Right lobe of liver (tissue), 6 donors: ENCODE measurements at places on chromosomes 4 and X.

GRCh38 chr4:148618856-148619255 lies 176.6 kb upstream of the NR3C2 start:
- DNase-seq = no peak

GRCh38 chrX:71396576-71396975 lies 30.4 kb downstream of the TAF1 start:
- DNase-seq = no peak

DNA sequence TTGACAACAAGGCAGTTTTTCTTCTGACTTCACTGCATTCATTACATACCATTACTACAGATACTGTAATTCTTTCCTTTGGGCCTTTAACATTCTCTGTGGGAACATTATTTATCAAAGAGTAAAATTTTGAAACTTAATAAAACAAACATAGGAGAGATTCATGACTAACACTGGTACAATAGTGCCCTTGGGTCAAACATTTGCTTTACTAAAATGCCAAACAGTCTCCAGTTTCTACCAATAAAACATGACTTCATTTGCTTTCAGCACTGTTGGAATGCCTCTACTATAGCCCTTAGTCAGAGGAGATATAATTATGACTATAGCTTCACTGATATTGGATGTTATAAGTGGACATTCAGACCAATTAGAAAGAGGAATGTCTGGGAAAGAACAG lies 481.5 kb downstream of the PACRGL start:
- DNase-seq = no peak

- DNase-seq = no peak
Observed at GRCh38 chr4:119841361-119841760, 212.8 kb upstream of the PDE5A start.

DNA sequence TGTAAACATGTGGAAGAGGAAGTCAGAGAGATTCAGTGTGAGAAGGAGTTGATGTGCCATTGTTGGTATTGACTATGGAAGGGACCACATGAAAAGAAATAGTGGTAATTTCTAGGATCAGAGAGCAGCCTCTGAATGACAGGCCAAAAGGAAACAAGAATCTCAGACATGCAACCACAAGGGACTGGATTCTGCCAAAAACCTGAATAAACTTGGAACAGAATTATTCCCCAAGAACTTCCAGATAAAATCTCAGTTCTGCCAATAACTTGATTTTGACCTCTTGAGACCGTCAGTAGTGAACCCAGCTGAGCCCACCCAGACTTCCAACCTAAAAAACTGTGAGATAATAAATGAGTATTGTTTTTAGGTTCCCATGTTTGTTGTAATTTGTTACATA lies 653.6 kb upstream of the NR3C2 start:
- no peak for DNase-seq

GRCh38 chrX:134982748-134983147 lies 8.0 kb upstream of the SMIM10 start:
- no peak for DNase-seq

DNA sequence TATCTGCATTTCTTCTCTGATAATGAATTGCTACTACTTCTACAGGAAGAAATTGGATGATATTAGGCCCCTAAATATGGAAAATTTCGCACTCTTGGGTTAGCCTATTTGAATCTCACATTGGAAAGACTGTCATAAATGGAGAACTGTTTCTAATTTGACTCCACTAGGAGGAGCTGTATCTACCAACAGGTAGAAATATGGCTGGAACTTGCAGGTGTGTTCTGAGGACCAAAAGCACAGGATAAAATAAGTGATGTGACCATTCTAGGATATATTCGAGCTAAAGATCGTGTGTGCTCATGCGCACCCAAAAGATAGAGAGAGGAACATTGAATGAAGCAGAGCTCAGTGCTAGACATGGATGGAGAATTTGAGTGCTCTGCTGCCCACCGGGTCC lies 4.8 kb upstream of the NKAP start:
- DNase-seq = no peak

DNA sequence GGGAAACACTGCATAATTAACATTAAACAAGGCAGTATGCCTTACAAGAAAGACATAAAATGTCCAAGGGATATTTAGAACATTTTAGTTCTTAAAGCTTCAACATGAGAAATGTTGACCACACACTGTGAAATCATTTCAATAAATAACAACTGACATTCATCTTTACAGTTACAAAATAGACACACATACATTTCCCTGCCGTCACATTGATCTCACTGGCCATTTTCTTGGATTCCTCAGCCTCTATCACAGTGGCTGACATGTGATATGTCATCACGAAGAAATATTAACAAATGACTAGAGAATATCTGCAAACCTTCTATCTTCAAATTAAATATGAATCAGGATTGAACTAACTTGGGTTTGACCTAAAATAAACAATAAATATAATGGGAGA lies 1.9 kb downstream of the CXCL2 start:
- no peak for DNase-seq

DNA sequence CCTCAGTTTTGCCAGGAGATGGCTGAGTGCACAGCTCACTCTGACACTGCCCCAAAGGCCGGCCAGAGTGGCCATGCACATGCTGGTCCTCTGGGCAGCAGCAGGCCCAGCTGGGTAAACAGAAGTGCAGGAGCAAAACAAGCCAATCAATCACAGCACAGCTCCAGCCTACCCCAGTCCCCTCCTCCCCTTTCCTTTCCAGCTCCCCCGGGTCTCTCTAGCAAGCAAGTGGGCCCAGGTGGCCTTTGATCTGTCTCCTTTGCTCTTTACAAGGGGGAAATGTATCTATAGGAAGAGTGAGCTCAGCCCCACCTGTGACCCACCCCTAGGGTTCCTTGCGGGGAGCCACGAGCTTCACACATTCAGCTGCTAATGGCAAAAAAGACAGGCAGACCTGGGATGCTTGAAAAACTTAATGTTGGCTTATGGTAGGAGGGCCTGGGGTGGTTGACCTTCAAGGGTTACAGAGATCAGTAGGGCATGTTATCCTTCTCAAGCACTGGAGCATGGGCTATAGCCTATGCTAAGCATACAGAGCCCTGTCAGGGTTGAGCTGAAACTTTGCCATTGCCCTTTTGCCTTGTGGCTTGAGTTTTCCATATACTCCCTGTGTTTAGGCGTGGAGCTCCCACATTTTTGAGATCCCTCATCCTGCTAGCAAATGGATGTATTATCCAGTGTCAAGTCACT lies 57.8 kb upstream of the PLAC1 start:
- no peak for DNase-seq

DNA sequence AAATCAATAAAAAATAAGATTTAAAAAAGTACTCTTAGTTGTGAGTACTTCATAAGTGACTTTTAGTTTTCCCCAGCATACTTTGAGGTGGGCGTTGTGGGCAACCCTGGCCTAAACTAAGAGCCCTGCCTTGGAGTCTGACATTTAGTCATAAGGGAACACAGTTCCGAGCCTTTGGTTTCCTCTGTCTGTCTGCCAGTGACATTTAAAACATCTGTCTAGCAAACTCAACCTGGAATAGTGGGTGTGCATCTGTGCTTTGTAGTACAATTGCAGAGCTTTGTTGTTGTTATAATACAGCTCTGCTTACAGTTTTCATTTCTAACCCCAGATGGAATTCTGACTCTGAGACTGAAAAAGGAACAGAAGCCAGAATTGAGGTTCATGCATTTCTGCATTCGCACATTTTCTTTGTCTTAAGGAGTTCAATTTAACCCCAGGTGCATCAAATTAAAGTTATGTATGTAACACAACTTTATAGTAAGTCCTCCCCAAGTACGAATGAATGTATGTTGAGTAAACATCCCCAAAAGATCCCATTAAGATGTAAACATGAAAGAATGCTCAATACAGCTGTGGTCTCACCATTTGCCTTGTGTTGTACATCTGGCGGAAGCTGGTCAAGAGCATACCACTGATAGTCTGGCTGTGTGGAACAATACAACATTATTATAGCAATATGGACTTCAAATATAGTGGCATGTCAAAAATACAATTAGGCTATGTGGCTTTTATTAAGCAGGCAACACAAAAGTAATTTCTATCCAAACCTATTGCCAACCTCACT lies 25.9 kb downstream of the TNIP3 start:
- no peak for DNase-seq

DNA sequence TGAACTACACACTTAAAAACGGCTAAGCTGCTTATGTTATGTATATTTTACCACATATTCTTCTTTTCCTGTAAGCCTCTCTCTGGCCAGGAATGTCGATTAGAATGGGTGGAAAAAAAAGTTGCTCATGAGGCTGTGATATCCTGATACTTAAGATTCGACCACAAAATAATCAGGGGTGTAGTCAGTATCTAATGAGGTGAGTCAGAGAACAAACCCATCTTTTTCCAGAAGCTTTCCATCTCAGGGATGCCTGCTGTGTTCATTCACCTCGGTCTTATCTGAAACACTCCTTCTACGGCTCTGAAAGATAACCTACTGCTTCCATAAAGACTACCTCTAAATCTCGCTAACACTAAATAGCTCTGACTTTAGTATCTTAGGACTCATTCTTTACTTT lies 142.7 kb upstream of the MAP3K15 start:
- DNase-seq = no peak

DNA sequence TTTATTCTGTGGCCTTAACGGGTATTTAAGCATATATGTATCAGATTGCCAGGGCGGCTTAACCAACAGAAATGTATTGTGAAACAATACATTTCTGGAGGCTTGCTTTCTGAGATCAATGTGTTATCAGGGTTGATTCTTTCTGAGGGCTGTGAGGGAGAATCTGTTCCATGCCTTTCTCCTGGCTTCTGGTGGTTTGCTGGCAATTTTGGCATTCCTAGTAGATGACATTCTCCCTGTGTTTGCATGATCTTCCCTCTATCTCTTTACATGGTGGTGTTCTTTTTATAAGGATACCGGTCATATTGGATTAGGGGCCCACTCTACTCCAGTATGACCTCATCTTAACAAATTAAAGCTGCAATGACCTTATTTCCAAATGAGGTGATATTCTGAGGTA lies 16.9 kb upstream of the CEP135 start:
- no peak for DNase-seq

- no peak for DNase-seq
Observed at GRCh38 chr4:177119021-177119471, 190.6 kb upstream of the NEIL3 start.
